ENCODE measurements at places on chromosomes 5 and 9.

DNA sequence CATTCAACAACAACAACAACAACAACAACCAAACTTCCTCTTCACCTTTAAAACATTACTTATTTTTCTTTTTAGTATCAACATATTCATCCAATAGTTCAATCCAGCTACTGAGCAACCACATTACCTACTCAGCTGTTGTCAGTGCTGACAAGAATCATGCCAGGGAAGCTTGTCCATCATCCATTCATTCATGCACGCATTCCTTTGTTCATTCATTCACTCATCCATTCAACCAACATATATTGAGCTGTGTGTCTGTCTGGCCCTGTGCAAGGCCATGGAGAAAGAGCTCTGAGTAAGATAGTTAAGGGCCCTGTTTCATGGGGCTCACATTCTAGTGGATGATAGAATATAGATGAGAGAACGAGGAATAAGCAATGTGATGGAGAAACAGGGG, 80.2 kb upstream of the TBC1D2 start:
- DNase-seq, result no peak

- DNase-seq, result no peak
These were observed 16.4 kb upstream of the RUFY1 start for GRCh38 chr5:179533907-179534306.

GRCh38 chr9:68567565-68567964, 26.9 kb upstream of the TMEM252 start:
- no peak for DNase-seq

DNA sequence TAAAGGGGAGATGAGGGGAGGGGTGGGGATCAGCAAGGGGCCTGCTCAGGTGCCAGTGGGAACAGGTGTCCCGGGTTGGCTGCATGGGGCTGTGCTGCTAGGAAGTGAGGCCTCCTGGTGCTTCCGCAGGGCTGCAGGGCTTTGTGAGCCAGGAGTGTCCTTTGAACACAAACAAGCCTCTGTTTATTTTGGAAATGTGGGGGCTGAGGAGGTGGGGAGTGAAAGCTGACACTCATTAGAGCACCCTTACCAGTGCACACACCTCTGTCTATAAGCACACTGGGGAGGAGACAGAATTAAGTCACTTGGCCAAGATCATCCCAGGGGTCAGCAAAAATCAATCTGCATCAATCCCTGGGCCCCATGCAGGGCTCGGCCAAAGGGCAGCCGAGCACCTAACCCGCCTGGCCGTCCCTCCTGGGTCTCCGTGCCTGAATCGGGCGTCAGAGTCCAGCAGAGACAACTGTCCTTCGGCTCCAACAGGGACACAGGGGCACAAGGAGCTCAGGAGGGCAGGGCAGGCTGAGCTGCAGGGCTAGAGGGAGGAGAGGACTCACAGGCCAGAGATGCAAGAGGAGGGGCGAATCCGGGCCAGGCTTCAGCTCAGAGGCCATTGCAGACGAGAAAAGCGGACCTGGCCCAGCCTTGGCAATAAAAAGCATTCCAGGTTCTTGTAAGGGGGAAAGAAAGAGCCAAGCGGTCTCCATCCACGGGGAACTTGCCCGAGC, 99.8 kb downstream of the VAV2 start:
- no peak for DNase-seq

DNA sequence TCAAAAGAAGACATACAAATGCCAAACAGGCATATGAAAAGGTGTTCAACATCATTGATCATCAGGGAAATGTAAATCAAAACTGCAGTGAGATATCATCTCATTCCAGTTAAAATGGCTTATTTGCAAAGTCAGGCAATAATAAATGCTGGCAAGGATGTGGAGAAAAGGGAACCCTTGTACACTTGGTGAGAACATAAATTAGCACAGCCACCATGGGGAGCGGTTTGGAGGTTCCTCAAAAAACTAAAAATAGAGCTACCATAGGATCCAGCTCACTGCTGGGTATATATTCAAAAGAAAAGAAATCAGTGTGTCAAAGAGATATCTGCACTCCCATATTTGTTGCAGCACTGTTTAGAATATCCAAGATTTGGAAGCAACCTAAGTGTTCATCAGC, 50.3 kb downstream of the AP3S1 start:
- no peak for DNase-seq

DNA sequence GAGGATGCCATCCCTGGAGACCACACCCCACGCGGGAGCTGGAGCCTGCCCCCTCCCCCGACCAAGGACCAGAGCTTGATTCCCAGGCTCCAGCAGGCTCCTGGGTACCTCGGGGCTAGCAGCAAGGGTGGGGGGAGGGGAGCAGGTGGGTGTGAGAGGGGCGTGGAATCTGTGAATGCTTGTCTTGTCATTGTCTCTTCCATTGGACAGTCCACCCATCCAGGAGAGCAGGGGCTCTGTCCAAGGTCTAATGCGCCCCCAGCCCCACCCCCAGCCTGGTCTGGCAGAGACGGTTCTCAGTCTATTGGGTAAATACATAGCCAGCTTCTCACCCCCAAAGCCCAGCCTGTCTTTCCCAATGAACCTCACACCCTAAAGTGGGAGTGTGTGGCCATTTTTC, 22.8 kb downstream of the URM1 start:
- no peak for DNase-seq

DNA sequence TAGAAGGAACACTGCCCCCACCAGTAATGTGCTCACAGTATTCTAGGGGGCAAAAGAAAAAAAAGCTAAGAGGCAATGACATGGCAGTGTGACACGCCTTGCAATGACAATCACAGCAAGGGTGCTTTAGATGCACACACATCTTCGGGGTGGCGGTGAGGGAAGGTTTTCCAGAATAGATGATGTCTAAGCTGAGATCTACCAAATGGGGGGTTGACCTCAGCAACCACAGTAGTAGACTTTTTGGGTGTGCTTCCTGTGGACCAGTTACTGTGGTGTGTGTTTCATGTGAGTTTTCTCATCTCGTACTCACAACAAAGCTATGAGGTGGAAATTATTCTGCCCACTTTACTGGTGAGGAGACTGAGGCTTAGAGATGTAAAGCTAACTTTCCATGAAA, 10.2 kb upstream of the IL12B start:
- DNase-seq, result no peak

DNA sequence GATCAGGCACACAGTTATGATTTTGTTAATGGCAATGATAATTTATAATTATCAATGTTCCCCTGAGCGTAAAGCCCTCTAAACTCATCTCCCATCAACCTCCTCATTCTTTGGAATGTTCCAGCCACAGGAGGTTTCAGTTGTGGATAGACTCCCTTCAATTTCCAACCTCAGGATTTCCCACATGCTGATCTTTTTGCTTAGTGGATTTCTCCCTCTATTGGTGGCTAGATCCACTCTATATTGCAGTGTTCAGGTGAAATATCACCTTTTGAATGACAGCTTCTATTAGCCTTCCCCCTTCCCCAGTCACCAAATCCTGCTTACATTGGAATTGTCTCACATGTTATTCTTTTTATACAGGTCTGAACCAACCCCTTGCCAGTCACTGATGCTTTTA, 113.9 kb downstream of the CDH10 start:
- DNase-seq, result no peak

GRCh38 chr5:134517553-134517952, 7.9 kb upstream of the JADE2 start:
- DNase-seq, result no peak

- DNase-seq, result peak; percentile 41
These were observed 530 bp downstream of the RAPGEF1 start for GRCh38 chr9:131739133-131739958.

- DNase-seq, result no peak
These were observed 60.8 kb downstream of the MTMR12 start for GRCh38 chr5:32251871-32252458.

DNA sequence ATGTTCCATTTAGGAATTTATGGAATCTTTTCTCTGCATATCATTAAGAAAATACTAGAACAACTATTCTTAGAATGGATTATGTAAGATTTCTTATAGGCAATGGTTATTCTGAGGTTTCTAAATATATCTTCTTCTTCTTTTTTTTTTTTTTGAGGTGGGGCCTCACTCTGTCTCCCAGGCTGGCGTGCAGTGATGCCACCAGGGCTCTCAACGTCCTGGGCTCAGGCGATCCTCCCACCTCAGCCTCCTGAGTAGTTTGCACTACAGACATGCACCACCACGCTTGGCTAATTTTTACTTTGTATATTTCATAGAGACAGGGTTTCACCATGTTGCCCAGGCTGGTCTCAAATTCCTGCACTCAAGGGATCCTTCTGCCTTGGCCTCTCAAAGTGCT, 137.2 kb downstream of the SREK1 start:
- DNase-seq, result no peak

- no peak for DNase-seq
These were observed 122.5 kb downstream of the MCTP1 start for GRCh38 chr5:95162231-95162992.

Data from DND-41 (cell line).